Pericardium fibroblast (primary cell): ENCODE measurements at places on chromosomes 13 and 19. TPM values are rescaled to one million over a fixed set of nuclear protein-coding genes. Genes with fewer than 3 reads are reported as not detected.

The DKKL1 gene
- 0.70 TPM in 1 of 2 replicates, not detected in the other for total RNA-seq

The RASAL3 gene
- not detected in 2 replicates for total RNA-seq

The CEACAM20 gene
- not detected in 2 replicates for total RNA-seq

The C19orf67 gene
- not detected in 2 replicates for total RNA-seq

The PRR20C gene
- not detected in 2 replicates for total RNA-seq

The LILRA2 gene
- total RNA-seq, result not detected in 2 replicates

The HIF3A gene
- 31.7 and 37.2 TPM in 2 replicates for total RNA-seq

The N4BP2L2 gene
- 30.4 and 43.5 TPM in 2 replicates for total RNA-seq

The PARP4 gene
- 31.3 and 35.3 TPM in 2 replicates for total RNA-seq

The CD33 gene
- not detected in 2 replicates for total RNA-seq

The DIRAS1 gene
- total RNA-seq, result 3.7 and 9.1 TPM in 2 replicates

The NLRP7 gene
- not detected in 2 replicates for total RNA-seq

The CAPN12 gene
- total RNA-seq, result 0.12 TPM in 1 of 2 replicates, not detected in the other

The ZFP82 gene
- total RNA-seq, result 5.0 and 7.1 TPM in 2 replicates

The RAB3A gene
- 2.0 and 2.2 TPM in 2 replicates for total RNA-seq

The ZNF628 gene
- total RNA-seq, result 1.9 and 4.2 TPM in 2 replicates

The CBY2 gene
- total RNA-seq, result not detected in 2 replicates

The GRK1 gene
- not detected in 2 replicates for total RNA-seq

The PCDH8 gene
- not detected in 2 replicates for total RNA-seq

The MISP gene
- not detected in 2 replicates for total RNA-seq

The PTPRS gene
- 190 and 408 TPM in 2 replicates for total RNA-seq
